HT-29 (cell line): ENCODE measurements at places on chromosomes 1 and 21.

DNA sequence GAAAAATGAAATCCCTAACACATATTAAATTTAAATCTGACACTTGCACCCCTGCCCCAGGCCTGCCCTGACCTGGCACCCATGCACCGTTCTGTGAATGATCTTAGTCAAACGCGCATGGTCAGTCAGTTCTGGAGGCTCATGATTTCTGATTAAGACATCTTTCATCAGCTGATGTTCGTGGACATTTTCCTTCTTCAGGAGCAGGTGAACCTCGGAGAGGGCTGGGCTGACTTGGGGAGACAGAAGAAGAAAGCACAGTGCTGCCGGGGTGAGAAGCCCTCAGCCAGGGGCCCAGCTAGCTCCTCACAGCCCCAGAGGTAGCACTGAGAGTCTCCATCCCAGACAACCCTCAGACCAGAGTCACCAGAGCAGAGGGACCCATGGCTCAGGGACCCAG is 134.5 kb upstream of the AJAP1 start:
- no peak for DNase-seq

GRCh38 chr1:11594222-11594621 is 60.0 kb downstream of the FBXO2 start:
- no peak for DNase-seq

DNA sequence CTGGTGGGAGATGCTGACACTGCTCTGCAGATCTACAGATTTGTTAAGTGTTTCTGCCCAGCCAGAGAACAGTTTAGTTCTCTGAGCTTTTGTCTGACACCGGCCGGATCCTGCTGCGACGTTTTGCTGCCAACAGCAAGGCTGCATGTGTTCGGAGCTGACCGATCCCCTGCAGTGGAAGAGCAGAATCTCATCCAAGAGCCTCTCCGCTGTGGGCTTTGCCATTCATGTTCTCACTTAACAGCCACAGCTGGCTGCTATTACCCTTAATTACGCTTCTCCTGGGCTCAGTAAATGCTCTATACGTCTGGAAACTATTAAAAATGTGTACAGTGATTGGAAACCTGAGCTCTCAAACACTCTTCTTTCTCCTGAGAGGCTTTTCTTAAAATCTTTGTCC is 105.3 kb downstream of the BCAR3 start:
- DNase-seq: no peak

GRCh38 chr1:62953633-62954032 is 169.7 kb downstream of the ATG4C start:
- no peak for DNase-seq
